D341Med (cell line): ENCODE measurements at places on chromosomes 1 and 21.

DNA sequence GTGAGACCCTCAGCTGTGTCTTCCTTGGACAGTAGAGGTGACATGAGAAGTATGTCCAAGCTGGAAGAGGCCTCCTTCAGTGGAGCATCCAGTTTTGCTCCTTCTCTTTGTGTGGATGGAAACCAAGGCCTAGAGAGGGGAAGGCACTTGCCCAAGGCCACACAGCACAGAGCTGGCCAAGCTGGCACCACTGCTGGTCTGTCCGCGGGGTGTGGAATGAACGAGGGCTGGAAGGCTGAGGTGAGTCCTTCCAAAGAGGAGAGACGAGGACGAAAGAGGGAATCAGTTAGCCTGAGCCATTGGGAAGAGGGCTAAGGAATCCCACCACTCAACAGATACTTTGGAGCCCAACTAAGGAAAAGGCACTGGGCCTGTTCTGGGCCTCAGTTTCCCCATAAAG, 27.8 kb upstream of the SELENON start:
- no peak for DNase-seq

DNA sequence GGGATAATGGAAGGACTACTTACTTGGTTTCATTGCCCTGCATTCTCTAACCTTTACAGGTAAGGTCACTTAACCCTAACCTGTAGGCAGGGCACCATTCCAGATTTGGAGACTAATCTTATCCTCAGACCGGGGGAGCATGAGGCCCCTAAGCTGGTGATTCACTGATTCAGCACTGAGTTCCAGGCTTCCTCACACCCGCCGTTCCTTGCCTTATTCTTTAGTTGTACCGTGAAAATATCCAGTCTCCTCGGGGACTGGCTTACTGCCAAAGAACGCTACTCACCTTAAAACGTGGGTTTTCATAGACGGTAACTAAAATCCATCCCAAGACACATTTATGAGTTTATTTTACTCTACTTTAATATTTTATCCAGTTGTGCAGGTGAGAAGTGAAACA, 44.3 kb upstream of the COL24A1 start:
- no peak for DNase-seq

GRCh38 chr1:208243527-208243966, 637 bp downstream of the PLXNA2 start:
- peak; percentile 70 for DNase-seq

- no peak for DNase-seq
Measured at GRCh38 chr1:3727825-3728776, 24.1 kb upstream of the CCDC27 start.

- DNase-seq = no peak
Measured at GRCh38 chr1:64403331-64403730, 66.6 kb upstream of the CACHD1 start.

DNA sequence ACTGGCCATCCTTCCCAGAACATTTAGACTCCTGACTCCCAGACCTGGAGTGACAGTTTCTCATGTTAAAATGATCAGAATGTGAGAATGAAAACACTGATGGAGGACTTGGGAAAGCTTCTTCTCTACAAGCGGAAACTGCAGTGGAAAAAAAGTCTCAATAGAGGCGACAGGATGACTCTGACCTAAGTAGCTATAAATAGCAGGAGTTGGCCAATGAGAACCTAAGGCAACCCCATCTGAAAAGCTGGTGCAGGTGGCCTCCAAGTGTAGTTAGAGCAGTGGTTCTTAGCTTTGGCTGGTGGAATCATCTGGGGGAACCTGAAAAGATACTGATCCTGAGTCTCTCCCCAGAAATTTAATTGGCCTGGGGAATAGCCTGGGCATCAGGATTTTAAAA, 44.2 kb upstream of the EXOSC10 start:
- no peak for DNase-seq

DNA sequence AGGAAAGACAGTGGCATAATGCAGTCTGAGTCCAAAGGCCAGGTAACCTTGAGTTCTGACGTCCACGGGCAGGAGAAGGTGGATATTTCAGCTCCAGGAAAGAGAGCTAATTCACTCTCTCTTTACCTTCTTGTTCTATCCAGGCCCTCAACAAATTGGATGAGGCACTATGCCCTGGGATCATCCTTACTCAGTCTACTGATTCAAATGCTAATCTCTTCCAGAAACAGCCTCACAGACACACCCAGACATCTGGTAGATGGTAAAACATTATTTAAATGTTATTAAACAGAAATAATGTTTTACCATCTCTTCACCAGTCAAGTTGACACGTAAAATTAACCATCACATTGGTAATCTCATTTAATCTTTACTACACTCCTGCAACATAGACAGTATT, 73.0 kb downstream of the RBM11 start:
- DNase-seq = no peak

GRCh38 chr1:58308206-58308605, 238.3 kb downstream of the OMA1 start:
- no peak for DNase-seq

- no peak for DNase-seq
Measured at GRCh38 chr1:107926436-107927080, 38.4 kb downstream of the VAV3 start.

- no peak for DNase-seq
Measured at GRCh38 chr1:28836421-28836956, 24.5 kb downstream of the OPRD1 start.

DNA sequence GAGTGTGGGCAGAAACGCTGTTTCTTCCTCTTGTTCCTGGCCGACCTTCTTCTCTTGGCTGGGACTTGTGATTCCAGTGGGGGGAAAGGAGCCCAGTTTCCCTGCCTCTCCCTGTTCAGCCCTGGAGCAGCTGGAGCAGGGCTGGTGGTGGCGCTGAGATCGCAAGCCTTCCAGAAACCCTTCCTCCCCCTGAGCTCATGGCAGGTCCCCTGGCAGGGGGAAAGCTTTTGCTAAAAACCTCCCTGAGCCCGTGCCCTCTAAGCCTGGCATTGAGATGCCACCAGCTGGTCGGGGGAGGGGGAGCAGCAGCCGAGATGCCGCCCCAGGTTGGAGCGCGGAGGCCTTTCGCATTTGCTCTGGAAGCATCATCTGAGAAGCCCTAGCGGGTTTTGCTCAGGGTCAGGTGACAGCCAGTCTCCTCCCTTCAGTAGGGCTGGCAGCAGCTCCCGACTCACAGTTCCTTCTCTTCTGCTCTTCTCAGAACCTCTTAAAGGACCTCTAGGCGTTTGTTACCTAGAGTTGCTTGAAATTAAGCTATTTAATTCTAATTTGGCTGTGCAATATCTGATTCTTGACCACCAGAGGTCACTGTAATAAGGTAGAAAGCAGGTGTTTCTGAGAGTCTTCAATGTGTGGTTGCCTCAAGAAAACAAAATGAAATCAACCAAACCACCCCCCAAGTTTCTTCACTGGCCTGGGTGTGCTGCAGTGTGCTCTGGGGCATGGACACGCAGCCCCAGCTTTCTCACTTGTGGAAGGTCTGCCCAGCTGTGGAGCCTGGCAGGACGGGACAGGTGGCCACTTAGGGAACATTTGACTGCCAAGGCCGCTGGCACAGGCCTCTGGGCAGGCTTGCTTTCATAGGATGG, 257.3 kb downstream of the CAMTA1 start:
- DNase-seq = peak; percentile 57

- DNase-seq = no peak
Measured at GRCh38 chr1:201705389-201705788, 123.6 kb upstream of the IPO9 start.

DNA sequence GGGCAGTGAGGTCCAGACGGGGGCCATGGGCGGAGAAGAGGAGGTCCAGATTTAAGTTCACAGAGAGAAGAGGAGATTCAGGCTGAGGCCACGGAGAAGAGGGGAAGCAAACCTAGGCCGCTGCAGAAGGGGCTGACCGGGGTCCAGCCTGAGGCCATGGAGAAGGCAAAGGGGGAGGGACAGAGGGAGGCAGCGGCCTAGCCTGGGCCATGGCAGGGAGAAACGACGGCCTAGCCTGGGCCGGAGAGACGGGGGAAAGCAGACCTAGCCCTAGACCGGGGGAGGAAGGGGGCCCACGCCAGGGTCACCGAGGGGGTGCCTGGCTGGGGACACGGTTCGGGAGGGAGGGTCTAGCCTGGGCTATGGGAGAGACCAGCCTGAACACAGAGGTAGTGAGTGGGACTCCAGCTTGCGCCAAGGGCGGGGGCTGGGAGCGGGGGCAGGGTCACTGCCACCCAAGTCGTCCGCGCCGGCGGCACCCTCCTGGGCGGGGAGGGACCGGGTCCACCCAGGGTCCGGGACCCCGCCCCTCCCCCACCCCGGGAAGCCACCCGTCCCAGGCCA, 459 bp downstream of the CAPZB start:
- peak; percentile 54 for DNase-seq

DNA sequence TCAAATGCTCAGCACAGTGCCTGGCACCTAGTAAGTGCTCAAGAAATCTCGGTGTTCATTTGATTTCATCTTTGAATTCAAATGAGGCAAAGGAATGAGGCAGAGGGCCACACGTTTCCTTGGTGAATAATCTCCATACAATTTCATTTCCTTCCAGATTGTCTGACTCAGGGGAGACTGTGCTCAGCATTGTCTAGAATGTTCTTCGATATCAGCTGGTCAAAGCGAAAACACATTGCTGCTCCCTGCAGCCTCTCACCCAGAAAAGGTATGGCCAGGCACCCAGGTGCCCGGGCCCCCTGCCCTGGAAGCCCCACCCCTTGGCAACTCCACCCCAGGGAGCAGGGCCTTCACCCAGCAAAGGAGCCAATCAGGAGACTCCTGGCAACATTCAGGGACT, 55.8 kb downstream of the FBXO2 start:
- DNase-seq = no peak
